ENCODE measurements at places on chromosomes 5 and 9.

DNA sequence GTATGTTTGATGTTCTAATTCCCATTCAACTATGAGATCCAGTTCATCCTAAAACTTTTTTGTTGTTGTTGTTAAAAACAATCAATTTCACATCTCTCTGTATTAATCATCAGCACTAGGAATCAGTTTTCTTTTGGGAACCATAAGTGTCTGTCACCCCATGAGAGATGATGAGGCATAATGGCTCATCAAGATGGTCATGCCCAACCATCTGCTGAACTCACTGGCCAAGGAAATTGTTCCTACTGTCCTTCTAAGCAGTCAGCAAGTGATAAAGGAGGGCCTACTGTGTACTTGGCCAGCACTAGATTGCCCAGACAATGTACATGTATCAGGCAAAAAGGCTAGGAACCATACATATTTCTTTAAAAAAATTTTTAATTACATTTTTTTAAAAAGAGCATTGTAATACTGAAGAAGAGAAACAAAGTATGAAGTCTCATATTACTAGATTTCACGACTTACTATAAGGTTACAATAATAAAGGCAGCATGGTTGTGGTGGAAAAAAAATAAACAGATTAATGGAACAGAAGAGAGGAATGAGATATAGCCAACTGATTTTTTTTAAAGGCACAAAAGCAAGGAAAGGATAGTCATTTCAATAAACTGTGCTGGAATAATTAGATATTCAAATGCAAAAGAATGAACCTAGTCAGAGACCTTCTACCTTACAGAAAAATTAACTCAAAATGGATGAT, 458.3 kb downstream of the SPOCK1 start:
- DNase-seq: no peak

GRCh38 chr5:83919071-83920041, 198.7 kb upstream of the HAPLN1 start:
- no peak for DNase-seq

DNA sequence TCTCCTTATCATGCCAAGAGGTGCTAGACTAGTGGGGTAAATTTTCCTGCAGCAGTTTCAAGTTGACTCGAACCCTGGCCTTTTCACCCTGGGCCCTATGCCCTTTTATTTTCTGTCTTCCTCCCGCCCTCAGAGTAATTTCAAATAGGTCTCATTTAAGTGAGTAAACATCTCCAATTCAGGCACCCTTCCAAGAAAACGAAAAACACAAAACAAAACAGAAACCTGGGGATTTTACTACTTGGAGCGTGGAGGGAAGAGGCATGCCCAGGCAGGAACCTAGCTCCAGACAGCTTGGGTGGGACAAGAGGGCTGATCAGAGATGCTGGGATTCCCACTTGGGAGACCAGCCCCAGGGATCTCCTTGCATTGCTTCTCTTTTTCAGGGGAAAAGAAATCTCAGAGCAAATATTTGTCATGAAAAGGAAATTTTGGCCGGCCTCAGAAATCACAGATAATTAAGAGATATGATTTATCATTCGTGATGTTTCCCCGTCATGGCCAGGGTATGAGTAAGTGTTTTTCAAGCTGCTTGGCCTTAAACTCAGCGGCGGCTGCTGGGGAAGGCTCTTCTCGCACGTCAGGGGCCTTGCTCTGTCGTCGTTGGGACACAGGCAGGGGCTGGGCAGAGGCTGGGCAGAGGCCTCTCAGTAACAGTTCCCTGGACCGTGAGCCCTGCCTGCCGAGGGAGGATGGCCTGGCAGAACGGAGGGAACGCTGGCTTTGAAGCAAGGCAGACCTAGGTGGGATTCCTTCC, 248.6 kb upstream of the KLF4 start:
- no peak for DNase-seq

GRCh38 chr9:19876569-19877316, 87.9 kb upstream of the SLC24A2 start:
- DNase-seq: no peak

DNA sequence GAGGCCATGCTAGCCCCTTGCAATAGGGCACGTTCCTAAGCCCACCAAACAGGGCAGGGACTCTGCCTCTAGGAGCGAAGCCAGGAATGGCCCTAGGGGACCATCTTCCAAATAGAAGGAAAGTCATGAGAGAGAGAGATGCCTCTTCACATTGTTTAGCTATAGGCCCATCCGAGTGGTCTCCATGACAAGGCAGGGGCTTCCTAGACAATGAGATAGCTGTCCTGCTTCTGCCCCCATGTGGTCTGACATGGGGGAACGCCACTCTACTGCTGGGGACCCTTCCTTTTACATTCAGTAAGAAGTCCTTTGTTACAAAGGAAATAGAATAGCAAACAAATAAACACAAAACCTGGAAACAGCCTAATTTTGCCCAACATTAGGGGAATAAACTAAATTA, 17.9 kb upstream of the KIF4B start:
- DNase-seq: no peak

GRCh38 chr9:89518466-89519365, 20.8 kb upstream of the SEMA4D start:
- no peak for DNase-seq

GRCh38 chr5:103407402-103407801, 148.8 kb downstream of the MACIR start:
- no peak for DNase-seq

GRCh38 chr9:97501972-97502221, 431 bp downstream of the TMOD1 start:
- no peak for DNase-seq

DNA sequence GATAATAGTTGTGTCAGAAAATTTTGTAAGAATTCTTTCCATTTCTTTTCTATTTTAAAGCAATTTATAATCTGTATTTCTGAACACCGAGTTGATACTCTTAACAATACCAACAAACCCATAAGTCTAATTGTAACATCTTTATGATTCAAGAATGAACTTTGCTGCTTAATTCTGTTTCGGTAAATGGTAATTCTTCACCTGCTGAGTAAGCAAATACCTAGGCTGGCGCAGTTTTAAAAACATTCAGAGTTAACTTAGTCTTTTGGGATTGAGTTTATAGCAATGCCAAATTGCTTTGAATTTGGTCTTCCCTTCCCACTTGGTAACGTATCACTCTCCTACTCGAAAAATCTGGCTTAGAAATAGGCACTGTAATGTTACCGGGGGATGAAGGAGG, 223.0 kb downstream of the MARCHF11 start:
- DNase-seq: no peak

DNA sequence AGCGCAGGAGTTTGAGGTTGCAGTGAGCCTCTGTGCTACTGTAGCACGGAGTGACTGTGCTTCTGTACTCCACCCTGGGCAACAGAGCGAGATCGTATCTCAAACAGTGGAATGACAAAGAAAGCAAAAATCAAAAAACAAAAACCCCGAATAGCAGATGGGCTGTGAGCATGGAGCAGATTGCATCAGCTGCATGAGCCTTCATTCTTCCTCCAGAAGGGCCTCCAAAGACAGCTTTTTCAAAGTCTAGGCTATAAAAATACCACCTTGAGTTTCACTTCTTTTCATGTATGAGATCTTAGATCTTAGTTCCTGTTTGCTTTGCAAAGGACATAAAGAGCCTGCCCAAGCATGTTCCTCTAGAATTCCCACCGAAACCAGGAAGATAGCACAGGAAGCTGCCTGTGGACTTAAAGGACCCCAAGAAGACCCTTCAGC, 15.0 kb upstream of the HSPB3 start:
- DNase-seq: peak; percentile 63

GRCh38 chr9:71037521-71037920, 83.9 kb downstream of the TRPM3 start:
- no peak for DNase-seq

DNA sequence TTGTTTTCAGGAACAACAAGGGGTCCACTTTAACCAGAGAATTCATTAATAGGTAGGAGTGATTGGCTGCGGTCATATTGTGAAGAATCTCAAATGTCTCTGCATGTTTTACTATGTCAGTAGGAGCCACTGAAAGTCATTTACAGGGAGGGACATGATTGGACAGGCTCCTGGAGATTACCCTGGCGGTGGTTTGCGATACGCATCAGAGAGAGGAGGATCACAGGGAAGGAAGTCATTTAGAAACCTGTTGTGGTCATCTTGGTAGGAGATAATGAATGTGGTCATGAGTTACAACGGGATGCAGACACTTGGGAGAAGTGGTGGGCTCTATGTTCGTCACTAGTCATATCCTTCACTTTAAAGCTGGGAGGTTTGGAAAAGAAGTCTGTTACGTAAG, 262.8 kb downstream of the FAM114A2 start:
- DNase-seq: no peak

GRCh38 chr5:179268966-179269693, 76.1 kb downstream of the ADAMTS2 start:
- DNase-seq: no peak

DNA sequence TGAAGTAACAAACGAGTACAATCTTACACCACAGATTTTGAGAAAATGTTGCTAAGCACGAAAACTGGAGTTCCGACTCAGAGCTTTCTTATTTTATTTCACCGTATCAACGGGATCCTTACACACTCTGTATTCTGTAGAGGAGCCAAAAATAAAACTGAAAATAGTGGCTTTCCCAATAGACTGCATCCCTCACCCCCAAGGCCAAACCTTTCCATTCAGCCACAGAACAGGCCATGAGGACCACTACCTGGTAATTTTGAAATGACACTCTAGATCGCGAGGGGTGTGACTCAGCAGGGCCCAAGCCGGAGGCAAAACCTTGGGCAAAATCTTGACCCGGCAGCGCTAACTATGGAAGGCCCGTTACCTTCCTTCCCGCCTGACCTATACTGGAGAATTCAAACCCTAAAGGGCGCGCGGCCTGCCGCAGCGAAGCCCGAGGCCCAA, 432 bp downstream of the HSPA9 start:
- no peak for DNase-seq

DNA sequence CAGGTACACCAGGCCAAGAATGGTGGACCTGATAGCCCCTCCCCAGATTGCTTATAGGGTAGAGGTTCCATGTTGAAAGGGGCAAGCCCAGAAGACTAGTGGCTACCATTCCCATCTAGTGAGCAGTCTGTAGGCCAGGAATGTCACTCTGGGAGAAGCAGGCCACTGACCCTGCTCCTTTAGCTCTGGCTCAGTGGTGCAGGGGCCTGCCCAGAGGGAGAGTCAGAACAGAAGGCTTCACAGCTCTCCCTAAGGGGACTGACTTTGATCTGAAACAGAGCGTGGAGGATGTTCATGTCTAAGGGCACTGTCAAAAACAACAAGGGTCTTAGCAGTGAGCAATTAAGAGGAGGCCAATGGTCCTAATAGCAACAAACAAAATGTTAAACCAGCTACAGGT, 81.7 kb downstream of the ZNF354C start:
- DNase-seq: no peak

- no peak for DNase-seq
Measured at GRCh38 chr5:135241536-135241935, 157.5 kb downstream of the MACROH2A1 start.

DNA sequence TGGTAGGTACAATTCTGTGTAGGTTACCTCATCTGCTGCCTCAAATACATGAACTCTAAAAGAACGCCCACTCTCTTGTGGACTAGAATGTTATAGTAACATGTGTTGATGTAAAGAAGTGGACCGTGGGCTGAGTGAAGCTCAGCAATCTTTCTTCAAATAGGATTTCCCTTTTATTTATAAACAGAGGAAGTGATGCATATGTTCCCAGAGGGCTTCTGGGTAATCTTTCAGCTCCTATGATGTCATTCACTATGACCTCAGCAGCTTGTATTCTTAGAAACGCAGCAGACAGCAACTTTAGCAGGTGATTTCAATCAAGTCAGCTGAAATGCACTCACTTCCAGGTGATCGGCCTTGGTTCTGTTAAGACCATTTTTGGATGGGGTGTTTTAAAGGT, 14.4 kb downstream of the F2RL2 start:
- no peak for DNase-seq

- DNase-seq: no peak
Measured at GRCh38 chr5:133741396-133741795, 129.1 kb upstream of the FSTL4 start.

All from activated naive CD4-positive, alpha-beta T cell treated with anti-CD3 and anti-CD28 coated beads, Interleukin-2, amount 10 ng/mL, durations not matched to agents 7 days and 5 days (primary cell).